ENCODE measurements at places on chromosomes 13 and 19. TPM values are rescaled to one million over a fixed set of nuclear protein-coding genes. Genes with fewer than 3 reads are reported as not detected.

CEACAM3 gene
- not detected for total RNA-seq

GIPC3 gene
- total RNA-seq = 0.71 TPM

GPR4 gene
- not detected for total RNA-seq

RFXAP gene
- total RNA-seq = 13.8 TPM

PRR20A gene
- not detected for total RNA-seq

PRR22 gene
- total RNA-seq = 5.4 TPM

SLAIN1 gene
- 22.7 TPM for total RNA-seq

REXO1 gene
- 44.2 TPM for total RNA-seq

GAPDHS gene
- total RNA-seq = not detected

ZNF415 gene
- 1.9 TPM for total RNA-seq

ERVV-1 gene
- total RNA-seq = not detected

ZNF606 gene
- 11.1 TPM for total RNA-seq

ADPRHL1 gene
- 1.00 TPM for total RNA-seq

ACTMAP gene
- total RNA-seq = 19.8 TPM

PRKCG gene
- 0.40 TPM for total RNA-seq

IZUMO4 gene
- 9.9 TPM for total RNA-seq

Measured in activated CD4-positive, alpha-beta T cell treated with anti-CD3 and anti-CD28 coated beads, Interleukin-2, amount 10 ng/mL, durations not matched to agents 7 days and 5 days (primary cell).